GOT3 (cell line): ENCODE measurements at places on chromosomes 5 and 9.

GRCh38 chr5:147167529-147167928 is 67.3 kb upstream of the STK32A start:
- DNase-seq: no peak

- no peak for DNase-seq
These were observed 5.6 kb upstream of the PURA start for GRCh38 chr5:140108093-140109017.

GRCh38 chr5:78541086-78541654 is 107.4 kb downstream of the LHFPL2 start:
- DNase-seq: no peak

DNA sequence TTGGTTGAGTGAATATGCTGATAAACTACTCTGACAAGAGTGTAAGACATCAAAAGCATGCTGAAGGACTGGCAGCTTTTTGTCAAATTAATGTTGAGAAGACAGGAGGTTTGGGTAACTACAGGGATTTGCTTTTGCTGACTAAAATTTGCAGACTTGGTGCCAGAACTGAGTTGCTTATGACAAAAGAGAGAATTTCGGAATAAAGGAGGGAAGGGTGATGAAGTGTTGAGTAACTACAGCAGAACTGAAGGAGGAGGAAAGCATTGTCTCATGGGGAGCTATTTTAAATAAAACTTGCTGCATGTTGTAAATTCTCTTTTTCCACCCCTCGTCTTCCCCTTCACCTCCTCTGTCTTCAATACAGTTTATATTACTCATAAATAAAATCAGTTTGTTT is 296.1 kb downstream of the YTHDC2 start:
- no peak for DNase-seq

DNA sequence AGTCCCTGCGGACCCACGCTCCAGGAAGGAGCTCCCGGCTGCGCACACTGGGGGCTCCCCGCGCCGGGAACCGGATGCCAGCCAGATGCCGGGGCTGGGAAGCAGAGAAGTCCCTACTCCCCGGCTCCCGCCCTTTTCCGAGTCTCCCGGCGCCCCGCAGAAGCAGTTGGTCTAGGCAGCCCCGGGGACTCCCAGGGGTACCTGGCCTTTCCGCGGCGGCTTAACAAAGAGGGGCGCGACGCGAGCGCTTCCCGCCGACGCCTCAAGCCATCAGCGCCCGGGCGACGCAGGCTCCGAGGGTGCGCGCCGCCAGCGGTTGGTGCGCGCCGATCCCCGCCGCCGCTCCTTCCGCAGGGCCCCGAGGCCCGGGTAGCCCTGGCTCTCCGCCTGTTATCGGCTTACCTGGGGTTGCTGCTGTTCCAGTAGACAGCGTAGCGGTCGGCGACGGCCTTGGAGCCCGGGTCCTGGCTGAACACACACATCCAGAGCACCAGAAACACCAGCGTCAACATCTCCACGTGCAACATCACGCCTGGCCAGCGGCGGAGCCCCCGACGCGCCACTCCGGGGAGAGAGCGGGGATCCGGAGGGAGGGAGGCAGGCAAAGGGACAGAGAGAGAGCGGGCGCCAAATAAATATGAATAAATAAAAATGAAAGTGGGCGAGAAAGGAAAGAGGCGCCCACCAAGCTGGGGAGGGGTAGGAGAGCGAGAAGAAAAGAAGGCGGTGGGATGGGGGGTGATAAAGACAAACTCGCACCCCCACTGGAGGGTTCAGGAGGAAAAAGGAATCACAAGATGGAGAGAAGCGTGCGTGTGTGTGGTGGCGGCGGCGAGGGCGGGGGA is 428 bp downstream of the EFNA5 start:
- DNase-seq: no peak
